Stimulated activated CD8-positive, alpha-beta memory T cell treated with anti-CD3 and anti-CD28 coated beads, Interleukin-15, amount 100 ng/mL, for 1 hour (primary cell): ENCODE measurements at places on chromosomes 2 and 18.
A peak's percentile ranks its signal among the peaks of the same experiment; 100 is the strongest.

- no peak for DNase-seq
Observed at GRCh38 chr2:45913539-45913938, 262.1 kb downstream of the PRKCE start.

DNA sequence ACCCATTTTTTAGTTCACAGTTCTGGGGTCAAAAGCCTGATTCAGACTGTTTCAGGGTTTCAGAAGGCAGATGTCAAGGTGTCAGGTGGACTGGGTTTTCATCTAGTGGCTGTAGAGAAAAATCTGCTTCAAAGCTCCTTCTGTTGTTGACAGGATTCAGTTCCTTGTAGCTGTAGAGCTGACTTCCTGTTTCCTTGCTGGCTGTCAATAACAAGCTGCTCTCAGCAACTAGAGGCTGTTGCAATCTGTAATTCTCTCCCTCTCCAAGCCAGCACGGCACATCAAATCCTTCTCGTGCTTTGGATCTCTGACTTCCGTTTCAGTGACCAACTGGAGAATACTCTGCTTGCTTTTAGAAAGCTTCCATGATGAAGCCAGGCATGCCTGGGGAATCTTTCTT, 179.4 kb downstream of the DOK6 start:
- no peak for DNase-seq

DNA sequence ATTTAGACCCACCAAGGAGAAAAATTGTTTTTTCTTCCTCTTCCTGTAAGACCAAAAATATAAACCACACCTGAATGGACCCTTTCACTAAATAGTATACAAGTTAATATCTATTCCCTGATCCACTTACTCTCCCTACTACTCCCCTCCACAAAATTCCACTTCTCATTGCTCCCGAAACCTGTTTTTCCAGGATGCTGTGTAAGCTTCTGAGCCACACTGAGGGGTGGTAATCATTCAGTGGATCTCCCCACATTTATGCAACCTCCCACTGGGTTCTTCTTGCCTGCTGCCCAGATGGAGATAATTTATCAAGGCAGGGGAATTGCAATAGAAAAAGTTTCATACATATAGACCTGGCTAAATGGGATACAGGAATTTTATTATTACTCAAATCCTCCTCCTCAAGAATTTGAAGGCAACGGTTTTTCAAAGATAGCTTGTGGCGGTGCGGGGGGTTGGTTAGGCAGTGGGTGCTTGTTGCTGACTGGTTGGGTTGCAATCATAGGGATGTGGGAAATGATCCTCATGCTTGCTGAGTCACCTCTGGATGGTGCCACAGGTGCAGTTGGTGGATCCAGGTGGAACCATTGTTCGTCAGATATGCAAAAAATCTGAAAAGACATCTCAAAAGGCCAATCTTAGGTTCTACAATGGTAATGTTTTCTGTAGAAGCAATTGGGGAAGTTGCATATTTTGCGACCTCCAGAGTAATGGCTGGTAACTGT, 970.3 kb downstream of the CNTNAP5 start:
- no peak for DNase-seq

DNA sequence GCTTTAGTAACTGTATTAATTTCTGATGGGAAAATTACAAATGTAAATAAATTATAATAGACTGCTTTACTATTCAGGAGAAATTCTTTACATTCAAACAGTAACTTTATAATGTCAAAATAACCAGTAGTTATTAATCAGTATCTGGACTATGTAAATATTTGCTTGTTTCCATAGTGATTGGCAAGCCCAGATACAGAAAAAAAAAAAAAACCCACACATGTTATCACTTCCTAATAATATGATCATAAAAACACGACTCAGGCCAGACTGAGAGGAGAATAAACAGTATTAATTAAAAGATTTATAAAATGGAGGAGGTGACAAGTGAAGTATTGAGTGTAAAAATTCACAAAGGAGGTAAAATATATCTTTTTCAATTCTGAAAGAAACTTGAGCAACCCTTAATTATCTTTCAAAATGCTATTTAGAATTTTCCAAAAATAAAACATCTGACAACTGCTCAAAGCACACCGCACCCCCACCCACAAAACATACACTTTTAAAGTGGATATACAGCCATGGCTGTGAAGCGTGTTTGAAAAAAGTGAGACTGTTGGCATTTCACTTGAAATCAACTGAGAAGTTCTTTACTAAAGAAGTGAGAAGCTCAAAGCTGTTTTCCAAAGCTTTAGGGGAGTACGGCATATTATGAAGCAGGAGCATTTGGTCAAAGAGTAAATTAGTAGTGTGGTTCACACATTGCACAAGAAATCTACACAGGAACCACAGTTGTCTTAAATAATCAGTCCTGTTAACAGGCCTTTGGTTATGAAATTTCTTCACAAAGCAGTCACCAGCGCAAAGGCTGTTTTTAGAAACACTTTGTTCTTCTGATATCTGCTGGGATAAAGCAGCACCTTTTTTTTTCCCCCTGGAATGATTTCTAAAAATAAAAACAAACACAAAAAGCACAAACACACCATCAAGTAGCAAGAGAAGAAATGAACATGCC, 475.8 kb downstream of the TXNL1 start:
- DNase-seq: no peak

GRCh38 chr2:55604027-55604565, 13.3 kb downstream of the PPP4R3B start:
- DNase-seq: no peak

DNA sequence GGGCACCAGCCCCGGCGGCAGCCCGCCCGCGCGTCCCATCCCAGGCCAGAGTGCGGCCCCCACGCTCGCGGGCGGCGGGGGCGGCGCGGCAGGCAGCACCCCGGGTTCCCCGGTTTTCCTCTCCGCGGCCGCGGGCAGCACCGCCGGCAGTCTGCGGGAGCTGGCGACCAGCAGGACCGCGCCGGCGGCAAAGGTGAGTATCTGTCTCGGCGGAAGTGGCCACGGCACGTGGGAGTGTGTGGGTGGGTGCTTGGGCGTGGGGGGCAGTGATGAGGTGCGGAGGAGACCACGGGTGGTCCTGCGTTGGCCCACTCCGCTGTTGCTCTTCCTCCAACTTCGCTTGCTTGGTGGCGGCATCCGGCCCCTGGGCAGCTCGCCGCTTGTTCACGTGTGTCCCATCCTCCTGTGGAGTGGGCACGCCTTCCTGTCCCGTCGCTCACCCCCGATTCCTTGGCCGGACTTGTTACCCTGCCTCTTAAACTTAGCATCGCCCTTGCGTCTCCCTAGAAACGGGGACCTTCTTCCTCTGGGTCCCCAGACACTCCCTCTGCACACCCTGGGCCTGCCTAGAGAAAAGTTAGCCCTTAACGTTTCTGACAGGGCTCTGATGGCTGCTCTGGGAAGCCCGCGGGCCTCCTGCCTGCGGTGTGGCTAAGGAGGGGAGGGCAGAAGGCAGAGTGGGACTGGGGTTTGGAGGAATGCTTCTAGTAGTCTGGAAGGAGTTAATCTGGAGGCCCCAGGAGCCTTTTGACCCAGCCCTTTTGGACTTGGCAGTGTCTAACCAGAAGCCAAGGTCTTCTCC, 1.1 kb downstream of the SH3RF3 start:
- no peak for DNase-seq

- no peak for DNase-seq
Observed at GRCh38 chr2:59276033-59276432, 1034.9 kb upstream of the FANCL start.

DNA sequence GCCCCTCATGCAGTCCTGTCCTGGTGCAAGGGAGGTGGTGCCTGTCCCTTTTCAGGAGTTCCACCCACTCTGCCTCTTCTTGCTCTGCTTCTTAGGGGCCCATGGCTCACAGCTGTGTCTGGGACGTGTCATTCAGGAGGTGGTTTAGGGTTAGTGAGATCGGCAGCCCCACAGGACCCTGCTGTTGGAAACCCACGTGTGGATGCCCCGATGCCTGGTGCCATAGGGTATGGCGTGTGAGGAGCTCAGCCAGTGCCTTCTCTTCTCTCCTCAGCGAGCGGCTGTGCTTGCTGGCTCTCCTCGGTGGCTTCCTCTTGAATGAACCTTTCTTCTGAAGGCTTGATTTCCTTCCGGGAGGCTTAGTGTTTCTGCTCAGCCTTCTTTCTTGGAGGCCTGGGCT, 55.2 kb downstream of the LDLRAD4 start:
- DNase-seq: no peak

- DNase-seq: peak; percentile 25
Observed at GRCh38 chr2:84970210-84970867, 622 bp upstream of the KCMF1 start.

DNA sequence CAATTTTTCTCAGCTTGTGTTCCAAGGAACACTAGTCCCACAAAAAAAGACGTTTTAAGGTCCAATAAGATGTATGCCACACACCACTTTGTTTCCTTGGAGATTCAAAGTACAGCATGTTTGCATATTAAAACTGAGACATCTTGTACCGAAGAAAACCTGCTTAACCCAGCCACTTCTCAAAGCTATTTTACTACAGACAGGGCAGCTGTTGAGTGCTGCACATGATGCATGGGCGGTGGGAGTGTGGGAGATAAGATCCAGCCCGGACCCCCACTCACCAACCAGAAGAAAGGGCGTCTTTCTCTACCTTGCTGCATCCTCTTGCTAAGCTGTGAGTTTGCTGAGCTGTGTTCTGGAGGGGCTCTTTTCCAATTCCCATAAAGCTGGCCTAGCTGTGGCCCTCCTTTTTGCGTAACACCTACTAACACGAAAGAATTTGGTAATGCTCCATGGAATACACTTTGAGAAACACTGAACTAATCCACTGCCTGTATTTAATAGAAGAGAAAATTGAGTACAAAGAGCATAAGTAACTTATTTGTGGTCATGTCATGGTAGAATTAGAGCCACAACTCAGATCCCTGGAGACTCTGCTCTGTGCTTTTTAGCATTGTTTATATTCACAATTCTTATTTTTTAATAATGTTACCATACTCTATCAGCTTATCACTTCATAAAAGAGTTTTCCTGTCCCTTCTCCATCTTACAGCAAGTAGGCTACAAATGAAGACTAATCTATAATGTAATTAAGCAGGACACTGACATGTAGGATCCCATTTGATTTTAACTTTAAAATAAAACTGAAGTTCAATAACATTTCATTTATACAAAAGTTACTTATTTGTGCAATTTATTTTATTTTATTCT, 90.0 kb downstream of the PLEKHM3 start:
- no peak for DNase-seq

DNA sequence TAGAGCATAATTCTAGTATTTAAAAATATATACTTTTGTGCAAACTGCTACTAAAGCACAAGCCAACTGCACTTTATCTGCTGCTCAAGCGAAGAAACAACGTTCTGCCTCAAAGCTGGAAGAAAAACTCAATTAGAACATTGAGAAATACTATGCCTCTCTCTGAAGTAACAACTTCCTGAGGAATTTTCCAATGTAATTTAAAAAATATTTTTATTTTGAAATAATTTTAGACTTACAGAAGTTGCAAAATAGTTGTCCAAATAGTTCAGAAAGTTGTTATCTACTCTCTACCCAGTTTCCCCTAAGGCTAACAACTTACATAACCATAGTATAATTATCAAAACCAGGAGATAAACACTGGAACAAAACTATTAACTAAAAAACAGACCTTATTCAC, 12.3 kb upstream of the POLI start:
- DNase-seq: no peak

- no peak for DNase-seq
Observed at GRCh38 chr2:222827417-222827816, 33.4 kb upstream of the ACSL3 start.

DNA sequence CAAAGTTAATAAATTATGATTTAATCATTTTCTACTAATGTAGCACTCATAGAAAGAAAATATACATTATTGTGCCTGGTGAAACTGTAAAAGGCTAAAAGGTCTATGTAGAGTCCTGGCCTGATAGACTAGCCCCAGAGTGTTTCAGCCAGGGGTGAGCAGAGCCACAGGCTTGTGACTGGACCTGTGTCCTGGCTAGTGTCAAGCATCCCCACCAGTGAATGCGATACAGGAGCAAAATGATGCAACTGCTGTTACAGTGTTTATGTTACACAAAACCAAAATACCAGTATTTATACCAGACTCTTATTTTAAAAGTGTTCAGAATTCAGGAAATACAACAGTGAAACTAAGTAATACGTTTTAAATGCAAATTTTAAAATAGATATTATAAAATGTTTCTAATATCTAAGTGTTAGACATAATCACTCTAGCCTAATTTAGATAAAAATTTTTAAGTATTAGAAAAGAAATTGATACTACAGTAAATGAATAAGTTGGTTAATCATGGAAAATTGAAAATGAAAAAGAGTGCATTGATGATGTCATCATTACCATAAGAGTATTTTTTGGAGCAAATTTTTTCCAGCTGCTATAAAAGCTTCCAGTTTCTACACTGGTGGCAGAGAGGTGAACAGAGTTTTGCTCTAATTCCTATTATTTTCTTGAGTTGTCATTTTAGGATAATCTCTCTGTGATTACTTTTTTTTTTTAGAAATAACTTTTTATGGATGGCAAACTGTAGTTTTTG, 6.2 kb upstream of the TSPYL6 start:
- DNase-seq: no peak

DNA sequence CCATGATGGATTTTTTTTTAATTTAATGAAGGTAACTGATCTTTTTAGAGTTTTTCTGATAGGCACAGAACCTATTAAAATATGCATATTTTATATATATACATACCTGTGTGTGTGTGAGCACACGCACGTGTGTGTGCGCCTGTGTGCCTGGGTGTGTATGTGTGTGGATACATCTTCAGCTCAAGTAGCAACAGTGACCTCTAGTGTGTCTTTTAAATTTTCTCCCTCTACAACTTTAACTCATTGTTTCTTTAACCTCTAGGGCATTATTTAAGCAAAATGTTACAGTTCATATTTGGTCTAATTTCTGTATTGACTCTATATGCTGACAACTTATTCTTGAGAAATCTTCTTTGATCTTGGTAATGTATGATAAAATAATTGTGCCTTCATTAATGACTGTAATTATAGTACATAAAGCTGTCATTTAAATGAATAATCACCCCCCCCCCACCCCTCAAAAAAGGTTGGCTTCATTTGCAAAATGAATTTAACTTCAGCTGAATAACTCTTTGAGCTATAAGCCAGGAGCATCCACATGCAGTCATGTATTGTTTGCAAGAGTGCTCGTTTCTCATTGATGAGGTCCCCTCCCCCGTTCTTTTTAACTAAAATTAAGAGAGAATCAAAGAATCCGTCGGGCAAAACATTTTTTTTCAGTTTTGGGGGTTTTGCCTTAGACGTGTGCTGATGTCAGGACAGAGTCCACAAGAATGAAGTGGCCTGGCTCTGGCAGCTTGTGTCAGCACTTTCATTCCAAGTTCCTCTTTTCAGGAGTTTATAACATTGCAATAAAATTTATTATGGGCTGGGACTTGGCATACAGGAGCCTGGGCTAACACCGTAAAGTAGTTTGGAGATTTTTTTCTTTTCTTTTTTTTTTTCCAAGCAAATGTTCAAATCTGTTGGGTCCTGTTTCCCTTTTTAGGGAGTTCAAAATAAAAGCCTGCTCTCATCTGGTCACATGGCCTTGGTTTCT, 80.0 kb downstream of the ETAA1 start:
- no peak for DNase-seq

DNA sequence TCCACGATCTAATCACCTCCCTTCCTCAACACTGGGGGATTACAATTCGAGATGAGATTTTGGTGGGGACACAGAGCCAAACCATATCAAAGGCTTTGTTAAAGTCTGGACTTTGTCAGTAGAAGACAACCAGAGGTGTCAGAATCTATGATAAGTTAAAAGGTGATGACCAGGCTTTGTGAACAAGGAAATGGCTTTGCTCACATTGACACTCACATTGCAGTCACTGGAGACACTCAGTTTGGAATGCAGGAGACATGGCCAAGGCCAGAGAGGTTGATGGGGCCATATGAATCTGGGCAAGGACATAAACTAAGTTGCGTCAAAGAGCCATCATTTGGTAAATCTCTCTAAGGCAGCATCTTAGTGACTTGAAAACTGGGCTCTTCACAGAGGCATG, 678.2 kb upstream of the FSHR start:
- no peak for DNase-seq
